ENCODE measurements at places on chromosomes 5 and 9.

DNA sequence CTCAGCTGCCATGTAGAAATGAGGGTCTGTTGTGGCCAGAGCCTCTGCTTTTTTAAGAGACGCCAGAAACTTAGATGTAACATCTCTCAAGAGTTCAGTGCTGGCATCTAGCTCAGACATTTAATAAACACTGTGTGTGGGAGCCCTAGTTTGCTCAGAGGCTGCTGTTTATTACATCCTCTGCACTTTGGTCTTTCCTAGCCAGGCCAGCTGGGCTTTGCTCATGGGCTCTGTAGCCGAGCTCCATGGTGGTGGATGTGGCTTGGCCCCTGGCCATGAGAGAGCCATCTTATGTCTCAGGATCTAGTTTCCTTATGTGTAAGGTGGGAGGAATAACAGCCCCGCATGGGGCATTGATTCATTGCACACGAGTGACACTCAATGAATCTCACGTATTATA is 30.0 kb downstream of the ARHGEF37 start:
- no peak for DNase-seq

DNA sequence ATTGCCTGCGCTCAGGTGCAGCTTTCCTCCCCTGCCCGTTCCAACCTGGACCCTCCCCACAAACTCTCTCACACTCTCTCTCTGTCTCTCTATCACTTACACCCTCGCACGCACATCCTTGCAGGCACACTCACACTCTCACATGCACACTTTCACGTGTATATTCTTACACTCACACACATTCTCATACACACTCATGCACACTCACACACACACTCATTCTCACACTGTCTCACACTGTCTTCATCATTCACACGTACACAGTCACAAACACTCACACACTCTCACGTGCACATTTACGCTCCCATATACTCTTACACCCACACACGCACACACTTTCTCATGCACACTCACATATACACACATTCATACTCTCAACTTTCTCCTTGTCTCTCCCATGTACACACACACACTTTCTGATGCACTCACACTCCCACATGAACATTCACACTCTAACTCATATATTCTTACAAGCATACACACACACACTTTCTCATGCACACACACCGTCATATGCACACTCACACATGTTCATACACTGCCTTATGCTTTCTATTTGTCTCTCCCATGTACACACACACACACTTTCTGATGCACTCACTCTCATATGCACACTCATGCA is 229.3 kb downstream of the SNX18 start:
- DNase-seq = no peak

- no peak for DNase-seq
Measured at GRCh38 chr5:180391276-180391675, 38.1 kb upstream of the GFPT2 start.

DNA sequence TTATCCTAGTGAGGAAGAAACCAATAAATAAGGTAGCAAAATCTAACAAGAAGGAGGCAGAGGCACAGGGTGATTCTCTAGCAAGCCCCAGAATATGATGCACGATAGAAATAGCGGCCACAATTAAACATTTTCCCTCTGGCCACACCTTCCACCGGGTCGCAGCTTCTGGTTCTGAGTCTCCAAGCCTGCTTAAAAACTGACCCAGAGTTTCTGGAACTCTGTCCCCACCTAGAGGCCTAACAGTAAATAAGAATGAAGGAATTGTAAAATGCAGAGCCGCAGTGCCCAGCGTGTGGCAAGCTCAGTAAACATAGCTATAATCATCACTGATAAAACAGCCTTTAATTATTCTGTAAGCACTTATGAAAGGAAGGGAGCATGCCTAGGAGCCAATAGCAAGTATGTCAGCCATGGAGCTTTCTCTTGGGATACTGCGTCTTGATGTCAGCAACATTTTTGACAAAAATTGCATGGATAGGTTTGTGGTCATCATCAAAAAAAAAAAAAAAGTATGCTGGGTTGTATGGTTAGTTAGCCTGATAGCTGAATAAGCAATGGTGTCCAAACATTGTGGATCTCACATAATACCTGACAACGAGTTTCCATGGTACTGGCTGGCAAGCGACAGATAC is 465.5 kb downstream of the DNAH5 start:
- no peak for DNase-seq

DNA sequence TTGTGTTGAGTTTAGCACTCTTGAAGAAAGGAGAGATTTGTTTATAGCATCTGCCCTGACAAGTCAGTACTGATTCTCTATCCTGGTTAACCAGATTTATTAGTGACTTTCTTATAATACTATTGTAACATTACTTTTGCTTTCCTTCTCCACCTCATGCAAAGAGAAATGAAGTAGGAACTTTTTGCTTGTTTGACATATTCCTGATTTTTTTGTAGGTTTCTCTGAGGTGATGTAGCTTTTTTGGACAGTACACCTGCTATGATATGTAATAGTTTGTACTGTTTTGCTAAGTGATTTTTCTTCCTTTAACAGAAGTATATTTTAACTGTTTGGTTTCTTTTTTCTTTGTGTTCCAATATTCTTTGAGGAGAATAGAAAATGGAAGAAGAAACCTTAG is 117.7 kb downstream of the ZCCHC7 start:
- no peak for DNase-seq

DNA sequence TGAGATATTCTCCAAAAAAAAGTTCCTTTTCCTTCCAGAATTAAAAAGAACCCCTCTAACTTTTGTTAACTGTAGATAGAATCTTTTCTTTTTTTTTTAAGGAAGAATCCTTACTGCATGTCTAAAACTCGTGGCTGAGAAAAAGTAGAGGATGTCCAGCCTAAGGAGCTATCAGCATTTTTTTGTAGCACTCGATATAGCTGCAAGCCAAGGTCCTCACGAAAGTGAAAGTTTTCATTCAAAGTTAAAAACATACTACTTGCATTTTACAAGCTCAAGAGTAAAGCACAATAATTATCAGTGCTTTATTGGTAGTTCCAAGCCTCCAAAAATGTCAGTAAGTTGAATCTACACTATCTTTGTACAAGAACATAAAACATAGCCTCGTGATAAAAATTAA is 28.7 kb upstream of the ZSWIM6 start:
- no peak for DNase-seq

Data from GM18507 (cell line).